ENCODE measurements at places on chromosomes 3 and 15.

DNA sequence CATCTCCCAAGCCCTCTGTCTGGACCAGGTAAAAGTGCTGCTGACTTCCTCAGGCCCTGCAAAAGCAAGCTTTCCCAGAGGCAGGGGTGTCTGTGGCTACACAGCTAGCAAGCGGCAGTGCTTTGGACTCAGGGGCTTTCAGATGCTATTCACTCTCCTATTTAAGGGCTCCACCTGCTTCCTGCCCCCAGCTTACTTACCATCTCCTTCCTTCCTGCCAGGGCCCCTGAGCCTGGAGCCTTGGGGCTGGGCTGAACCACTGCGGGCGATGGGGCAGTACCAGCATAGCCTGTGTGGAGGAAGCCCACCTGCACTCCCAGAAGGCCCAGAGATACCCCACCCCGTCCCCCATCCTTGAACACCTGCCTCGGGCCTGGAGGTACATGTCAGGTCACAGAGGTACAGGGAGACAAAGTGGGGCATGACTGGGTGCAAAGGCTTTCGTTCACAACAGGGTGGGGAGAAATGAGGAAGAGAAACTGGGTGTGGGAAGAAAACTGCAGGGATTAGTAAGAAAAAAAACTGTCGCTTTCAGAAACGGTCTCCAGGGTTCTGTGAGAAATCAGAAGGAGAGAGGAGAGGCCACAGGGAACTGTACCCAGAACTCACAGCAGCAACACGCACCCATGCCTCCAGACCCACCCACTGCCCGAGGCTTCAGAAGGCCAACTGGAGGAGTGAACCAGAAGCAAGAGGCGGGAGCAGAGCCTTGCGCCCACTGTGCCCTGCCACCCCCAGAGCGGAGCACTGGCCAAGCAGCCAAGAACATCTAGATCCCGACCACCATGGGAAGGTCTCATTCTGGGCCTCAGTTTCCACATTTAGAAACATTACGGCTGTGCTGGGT, 49.5 kb downstream of the CCDC12 start:
- no peak for DNase-seq

- no peak for DNase-seq
These were observed 610.2 kb upstream of the ROBO2 start for GRCh38 chr3:76429581-76430177.

DNA sequence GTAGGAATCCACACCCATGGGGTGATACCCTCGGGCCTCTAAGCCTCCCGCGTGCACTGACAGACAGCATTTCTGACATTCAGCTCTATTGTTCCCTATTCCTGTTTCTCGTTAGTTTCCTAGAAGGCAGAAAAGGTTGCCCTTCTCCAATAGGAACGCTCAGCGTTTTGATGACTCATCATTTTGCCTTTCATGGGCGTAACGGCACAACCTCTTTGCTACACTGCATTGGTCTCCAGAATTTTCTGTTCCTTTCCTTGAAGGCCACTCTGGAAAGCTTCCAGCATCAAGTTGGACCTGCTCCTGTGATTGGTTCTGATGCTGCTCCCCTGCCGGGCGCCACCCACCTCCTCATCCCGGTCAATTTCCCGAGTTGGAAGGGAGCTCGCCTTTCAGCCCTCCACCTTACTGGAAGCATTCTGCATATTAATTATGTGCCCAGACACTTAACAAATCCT, 13.0 kb upstream of the TNK2 start:
- no peak for DNase-seq

DNA sequence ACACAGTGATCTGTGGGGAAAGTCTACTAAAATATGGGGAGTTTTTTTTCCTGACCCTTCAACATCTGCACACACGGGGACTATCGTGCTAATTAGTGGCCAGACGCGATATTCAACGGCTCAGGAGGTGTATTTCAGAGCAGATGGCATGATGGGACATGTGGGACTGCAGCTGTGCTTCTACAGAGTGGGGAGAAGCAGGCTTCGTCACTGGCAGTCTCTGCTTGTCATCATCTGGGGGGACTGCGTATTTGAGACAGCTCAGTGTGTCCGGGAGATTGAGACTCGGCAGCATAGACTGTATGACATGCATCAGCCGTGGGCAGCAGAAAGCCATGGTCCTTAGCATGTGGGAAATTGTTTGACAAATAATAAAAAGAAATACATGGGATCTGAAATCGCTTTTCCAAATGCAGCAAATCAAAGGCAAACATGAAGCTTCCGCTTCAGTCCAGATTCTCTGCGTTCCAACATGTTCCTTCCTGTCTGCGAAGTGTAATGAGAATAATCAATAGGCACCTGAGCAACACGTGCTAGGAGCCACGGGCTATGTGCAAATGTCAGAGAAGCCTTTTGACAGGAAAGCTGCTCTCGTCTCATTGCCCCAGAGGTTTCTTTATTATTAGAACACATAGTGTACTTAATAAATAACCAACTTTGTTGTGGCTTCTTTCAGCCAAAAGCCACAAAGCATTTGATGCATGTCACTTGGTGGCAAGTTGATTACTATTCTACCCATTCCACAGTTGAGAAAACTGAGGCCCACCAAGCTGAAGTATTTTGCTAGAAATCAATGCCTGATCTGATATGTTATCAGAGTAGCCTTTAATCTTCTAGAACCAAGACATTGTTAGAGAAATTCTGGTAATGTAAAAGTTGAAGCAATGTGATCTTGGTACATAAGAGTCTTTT, 276.3 kb downstream of the RYR3 start:
- DNase-seq = no peak

- DNase-seq = no peak
These were observed 31.4 kb upstream of the MGLL start for GRCh38 chr3:127853681-127854080.
